ENCODE measurements at places on chromosomes 3 and 15.

DNA sequence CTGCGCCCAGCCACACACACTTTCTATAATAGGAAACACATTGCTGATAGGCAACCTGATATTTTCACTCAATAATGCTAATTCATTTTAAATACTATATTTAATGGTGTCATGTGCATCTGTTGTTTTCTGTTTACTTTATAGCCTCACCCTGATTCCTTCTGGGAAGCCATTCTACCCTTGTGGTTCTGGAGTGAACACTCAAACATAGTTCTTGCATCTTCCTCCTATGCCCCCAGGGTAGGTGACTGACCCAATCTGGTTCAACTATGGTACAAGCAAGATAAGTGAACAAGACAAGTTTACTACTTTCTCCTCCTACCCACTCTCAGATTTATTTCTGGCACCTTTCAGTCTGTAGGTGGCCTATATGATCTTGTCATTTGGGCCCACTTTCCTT, 4.3 kb upstream of the SCG3 start:
- DNase-seq, result no peak

DNA sequence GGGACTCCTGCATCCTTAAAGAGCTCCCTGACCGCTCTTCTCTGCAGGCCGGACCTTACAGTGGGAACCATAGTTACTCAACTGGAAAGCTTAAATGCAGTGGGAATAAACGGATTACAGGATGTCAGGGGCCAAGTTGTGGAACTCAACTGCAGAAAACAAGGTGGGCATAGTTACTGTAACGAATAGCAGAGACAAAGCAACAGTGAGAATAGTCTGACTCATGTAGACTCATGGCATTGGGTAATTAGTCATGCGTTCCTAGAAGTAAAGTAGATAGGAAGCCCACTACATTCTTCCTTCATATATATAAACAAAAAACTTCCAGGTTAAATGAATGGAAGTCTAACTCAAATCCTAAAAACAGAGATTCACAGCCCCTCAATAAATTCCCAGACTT, 95.5 kb upstream of the CHRNA7 start:
- DNase-seq, result no peak

DNA sequence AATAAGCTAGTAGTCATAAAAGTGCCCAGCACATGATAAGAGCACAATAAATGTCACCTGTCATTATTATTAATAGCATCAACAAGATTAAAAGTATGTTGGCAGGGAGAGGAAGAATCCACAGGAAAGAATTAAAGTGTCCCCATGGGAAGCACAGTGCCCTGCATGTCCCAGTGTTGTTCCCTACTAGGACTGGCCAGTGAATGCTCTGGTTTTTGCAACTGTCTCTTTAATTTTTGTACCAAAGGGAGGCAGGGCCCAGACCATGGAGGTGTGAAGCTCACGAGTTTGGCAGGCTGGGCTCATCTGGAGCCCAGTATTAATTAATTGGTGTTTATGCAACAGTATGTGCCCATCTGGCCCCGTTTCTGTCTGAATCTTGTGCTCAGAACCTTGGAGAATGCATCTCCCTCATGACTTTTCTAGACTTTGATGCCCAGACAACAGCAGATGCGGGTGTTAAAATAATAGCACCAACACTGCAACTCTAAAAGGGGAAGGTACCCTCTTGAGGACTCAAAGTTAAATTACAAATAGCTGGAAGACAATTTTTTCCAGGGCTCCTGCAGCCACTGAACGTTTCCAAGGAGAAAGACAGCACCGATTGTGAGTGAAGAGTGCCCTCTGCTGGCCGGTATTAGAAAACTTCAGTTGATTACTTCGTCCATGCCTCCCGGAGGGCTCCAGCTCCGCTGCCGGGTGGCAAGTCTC, 71.9 kb upstream of the SPATA12 start:
- peak; percentile 49 for DNase-seq

DNA sequence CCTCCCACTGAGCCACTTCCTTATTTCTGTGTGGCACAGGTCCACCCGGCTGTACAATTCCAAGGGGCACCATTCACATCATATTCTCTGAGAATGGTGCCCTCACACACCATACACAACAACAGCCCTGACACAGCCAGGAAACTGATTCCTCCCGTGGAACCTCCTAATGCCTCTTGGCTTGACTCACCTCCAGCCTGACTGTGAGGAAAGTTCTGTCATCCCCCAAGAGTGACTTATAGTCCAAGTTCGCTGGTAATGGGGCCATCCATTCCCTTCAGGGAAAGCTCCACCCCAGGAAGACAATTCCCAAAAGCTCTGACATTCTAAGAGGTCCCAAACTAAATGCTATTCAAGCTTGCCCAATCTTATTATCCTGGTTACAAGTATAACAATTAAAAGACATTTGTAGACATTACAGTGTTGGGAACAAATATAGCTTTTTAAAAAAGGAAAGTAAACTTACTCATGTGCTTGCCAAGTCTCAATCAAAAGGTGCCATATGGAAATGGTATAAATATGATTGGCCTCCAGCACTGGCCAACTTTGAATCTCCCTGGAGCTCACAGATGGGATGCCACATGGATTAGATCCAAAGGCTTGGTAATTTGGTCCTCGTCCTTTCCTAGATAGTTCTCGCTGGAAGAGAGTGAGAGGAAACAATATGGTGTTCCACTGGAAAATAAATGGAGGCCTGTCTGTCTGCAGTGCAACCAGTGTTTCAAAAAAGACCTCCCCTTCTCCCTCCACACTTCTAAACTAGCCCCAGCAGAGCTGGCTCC, 56.3 kb upstream of the PSMD6 start:
- no peak for DNase-seq

- DNase-seq, result no peak
These were observed 9.2 kb upstream of the EHD4 start for GRCh38 chr15:41981371-41982132.

Data from activated T-helper 1 cell treated with anti-CD3 and anti-CD28 coated beads, Interleukin-2, amount 50 U/mL, for 16 hours (primary cell).